ENCODE measurements at places on chromosomes 3 and 15.
A peak's percentile ranks its signal among the peaks of the same experiment; 100 is the strongest.

DNA sequence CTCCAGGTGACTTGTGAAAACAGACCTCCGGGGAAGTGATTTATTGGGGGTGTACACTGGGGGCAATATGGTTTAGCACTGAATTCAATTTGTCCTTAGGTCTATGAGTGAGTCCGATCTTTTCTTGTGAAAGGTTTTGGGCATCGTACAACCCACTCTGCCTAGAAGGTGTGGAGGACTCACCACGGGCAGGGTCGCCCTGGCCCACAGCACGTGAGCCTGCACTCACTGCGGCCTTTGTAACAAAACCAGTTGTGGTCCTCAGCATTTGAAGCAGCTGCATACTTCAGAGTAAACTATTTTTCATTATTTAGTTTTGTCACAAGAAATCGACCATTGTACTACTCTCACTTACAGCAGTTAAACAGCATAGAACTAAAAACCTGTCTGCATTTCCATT, 72.6 kb upstream of the BLM start:
- no peak for DNase-seq

- DNase-seq: no peak
These were observed 36.8 kb upstream of the NIT2 start for GRCh38 chr3:100297784-100298183.

DNA sequence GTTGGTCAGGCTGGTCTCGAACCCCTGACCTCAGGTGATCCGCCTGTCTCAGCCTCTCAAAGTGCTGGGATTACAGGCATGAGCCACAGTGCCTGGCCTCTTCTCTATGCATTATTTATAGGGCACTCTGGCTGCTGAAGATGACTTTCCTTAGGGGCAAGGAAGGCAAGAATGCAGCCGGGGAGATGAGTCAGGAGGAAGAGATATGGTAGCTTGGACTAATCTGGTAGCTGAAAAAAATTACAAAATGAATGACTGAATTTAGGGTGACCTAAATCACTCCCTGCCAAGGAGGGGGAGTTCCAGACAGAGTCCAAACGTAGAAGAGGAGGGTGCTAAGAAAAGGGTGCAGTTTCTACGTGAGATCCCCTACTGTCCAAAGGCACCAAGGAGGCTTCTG, 14.2 kb downstream of the RHCG start:
- no peak for DNase-seq

DNA sequence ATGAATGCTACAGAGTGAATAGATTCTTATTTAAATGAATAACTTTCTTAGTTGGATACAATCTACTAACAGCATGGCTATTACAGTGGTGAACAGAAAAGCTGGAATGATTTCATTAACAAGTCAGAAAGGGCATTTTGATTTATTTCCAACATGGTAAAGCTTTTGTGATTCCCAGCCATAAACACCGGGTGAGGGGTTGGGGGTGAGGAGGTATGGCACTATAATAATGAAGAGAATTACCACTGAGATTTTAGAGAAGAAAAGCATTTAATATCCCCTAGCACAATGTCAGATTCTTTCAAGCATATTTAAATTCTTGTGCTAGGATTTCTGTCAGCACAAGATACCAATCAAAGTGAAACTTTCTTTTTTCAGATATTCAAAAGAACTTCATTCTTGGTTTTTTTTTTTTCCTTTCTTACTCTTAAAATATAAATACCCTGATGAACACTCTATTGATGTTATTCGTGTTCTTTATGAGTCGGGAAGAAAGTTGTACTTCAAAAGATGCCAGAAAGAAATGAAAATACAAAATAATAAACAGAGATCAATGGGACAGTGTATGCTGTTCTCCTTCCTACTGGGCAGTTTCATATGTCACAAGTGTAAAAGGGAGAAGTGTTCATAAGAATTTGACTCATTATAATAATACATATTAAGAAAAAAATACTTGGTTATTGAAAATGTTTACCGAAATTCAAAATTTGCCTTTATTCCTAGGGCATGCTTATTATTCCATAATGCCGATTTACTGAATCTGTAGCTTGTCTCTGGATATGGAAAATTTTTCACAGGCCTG, 522.8 kb downstream of the CADM2 start:
- no peak for DNase-seq

- DNase-seq: no peak
These were observed 146.9 kb upstream of the PTPRG start for GRCh38 chr3:61414456-61414855.

- DNase-seq: no peak
These were observed 6.4 kb upstream of the SNUPN start for GRCh38 chr15:75631935-75632334.

DNA sequence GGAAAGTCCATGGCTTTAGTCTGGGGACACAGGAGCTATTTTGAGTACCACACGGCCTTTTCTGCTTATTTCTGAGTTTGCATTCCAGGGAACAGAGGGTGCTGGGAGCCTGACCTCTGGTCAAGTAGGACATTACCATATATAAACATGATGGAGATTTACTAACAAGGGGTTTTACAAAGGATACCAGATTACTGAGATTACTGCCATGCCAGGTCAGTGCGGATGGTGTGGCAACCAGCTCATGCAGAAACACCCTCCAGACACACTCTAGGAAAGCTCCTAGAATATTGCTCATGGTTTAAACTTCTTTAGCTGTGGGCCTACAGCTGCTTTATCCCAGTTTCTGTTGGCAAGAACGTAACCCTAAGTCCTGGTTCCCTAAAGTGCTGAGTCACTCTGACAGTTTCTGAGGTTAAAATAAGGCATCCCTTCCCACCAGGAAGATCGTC, 54.3 kb upstream of the AGTR1 start:
- DNase-seq: no peak

DNA sequence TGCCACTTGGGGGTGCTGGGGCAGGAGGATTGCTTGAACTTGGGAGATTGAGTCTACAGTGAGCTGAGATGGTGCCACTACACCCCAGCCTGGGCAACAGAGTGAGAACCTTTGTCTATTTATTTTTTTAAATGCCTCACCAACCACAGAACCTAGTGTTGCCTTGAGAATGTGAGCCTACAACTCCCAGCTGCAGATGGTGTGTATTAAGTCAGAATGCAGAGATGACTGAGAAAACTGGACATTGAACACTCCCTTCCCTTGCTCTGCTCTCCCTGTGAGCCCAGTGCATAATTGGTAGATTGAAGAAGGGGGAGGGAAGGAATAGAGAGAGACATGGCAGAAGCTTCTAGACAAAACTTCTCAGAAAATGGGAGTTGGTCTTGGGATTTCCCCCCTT, 53.5 kb downstream of the CCDC33 start:
- no peak for DNase-seq

DNA sequence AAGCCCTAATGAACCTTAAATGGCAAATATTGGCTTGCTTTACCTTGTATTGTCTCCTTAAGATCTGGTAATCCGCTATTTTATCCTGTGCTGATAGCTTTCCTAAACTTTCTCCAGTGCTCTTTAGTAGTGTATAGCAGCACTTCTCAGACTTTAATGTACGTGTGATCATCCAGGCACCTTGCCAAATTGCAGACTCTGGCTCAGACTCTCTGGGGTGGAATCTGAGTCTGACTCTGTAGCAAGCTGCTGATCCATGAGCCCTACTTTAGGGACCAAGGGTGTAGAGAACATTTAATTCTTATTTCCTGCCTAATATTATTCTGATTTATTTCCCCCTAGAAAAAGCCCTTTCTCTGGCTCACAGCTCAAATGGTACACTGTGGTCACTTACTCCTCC, 518.8 kb upstream of the ZNF385D start:
- DNase-seq: no peak

DNA sequence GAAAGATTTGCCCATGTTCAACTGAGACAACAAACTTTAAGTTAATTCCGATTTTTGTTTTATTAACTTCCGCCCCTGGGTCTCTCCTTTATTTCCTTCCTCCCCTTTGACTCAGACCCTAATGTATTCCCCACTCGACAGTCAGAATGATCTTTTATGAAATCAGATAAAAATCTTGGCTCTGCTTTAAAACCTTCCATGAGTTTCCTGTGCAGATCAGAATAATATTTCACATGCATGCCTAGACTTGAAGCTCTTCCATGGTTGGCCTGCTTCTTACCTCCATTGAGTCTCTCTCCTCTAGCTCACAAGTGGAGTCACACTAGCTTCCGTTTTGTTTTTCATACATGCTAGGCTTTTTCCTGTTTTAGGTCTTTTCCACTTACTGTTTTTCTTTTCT, 116.8 kb upstream of the SPATA16 start:
- DNase-seq: no peak

DNA sequence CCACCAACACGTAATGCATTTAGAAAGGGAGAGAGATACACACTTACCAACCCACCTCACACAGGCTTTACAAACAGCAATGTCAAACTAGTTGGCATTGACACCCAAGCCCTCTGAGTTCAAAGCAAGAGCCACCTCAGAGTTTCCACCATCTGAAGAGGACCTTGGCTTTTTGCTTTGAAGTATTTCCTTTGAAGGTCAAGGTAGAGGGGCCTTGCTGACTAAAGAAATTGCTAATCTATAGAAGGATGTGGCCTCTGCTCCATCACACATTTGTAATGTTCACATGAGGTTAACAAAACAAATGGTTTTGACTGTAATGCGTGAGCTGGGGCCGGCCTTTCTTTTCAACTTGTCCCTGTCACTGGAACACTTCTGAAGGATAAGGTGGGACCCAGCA, 117.7 kb downstream of the POLR2M start:
- DNase-seq: no peak

DNA sequence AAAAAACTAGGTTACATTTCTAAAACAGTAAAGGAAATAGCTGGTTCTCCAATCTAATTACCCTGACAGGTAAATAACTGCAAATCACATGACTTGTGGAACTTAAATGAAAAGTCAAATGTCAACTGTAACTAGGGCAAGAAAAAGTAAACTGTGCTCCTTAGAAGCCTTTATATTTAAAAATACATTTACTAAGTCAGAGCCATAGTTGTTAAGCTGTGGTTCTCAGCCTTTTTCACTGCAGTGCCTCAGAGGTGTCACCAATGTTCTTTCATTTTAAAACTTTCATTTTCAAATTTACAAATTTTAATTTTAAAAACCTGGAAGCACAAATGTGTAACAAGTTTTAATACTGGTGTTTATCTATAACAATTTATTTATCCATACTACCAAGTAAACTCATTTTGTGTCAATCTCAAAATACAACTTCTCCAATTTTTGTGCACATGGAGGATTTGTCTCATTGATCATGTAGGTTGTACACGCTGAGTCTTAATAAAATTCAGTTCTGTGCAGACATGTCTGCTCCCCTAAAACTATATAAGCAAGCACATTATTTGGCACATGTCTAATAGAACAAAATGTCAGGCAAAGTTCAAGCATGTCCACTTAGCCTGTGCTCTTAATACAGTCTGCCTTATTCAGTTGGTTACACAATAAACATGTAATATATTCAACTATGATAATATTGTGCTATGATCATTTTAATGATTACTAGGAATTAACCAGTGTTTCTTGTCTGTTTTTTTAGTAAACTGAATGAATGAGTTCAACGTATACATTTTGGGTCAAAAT, 70.4 kb downstream of the DLG1 start:
- DNase-seq: no peak

GRCh38 chr3:88863196-88863595, 244.2 kb upstream of the EPHA3 start:
- no peak for DNase-seq

- DNase-seq: no peak
These were observed 873 bp downstream of the CAPN7 start for GRCh38 chr3:15206662-15207576.

- peak; percentile 81 for DNase-seq
These were observed 32.3 kb downstream of the SPINK8 start for GRCh38 chr3:48301020-48301799.

- no peak for DNase-seq
These were observed 234.0 kb downstream of the RBMS3 start for GRCh38 chr3:29514912-29515311.

DNA sequence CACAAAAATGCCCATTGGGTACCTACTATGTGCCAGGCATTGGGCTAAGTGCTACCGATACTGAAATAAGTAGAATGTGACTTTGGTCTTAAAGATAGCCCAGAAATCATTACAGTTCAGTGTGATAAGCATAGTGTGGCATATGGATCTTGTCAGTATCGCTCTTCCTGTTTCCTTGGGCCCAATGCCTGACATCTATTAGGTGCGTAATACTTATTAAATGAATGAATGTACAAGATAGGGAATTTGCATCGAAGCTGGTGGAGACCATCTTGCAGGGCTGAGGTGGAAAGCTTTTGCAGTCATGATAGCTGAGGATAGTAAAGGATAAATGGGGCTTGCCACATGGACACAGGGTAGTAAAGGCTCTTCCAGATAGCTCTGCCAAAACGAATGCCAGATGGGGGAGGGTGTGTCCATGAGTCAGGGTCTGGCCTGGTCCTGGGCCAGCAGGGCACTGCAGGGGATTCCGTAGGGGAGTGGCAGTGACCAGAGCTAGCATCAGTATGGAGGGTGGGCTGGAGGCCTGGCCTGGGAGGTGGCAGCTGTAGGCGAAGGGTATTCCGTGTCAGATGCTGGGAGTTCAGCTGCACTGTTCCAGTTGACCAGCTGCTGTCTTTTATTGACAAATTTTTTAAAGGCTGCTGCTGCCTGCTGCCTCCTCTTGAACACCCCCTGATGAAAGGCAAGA, 23.5 kb downstream of the TSEN2 start:
- DNase-seq: no peak

Measured in stimulated activated CD8-positive, alpha-beta memory T cell treated with anti-CD3 and anti-CD28 coated beads, Interleukin-15, amount 100 ng/mL, for 24 hours (primary cell).